ENCODE measurements at places on chromosomes 11 and 22. TPM values are rescaled to one million over a fixed set of nuclear protein-coding genes. Genes with fewer than 3 reads are reported as not detected.

Gene PLAAT2
- 6.0 TPM for total RNA-seq

Gene ACCS
- 17.9 TPM for total RNA-seq

Gene PPP2R1B
- total RNA-seq = 52.3 TPM

Gene STX5
- total RNA-seq = 51.7 TPM

Gene TPBGL
- 0.31 TPM for total RNA-seq

Gene SCGB2A2
- not detected for total RNA-seq

Gene P2RX6
- 0.71 TPM for total RNA-seq

Gene OR51B5
- total RNA-seq = not detected

Gene OR4P4
- total RNA-seq = not detected

Gene TMEM134
- 41.7 TPM for total RNA-seq

Gene CHRM1
- total RNA-seq = 0.29 TPM

Gene RBMXL2
- total RNA-seq = not detected

DNA sequence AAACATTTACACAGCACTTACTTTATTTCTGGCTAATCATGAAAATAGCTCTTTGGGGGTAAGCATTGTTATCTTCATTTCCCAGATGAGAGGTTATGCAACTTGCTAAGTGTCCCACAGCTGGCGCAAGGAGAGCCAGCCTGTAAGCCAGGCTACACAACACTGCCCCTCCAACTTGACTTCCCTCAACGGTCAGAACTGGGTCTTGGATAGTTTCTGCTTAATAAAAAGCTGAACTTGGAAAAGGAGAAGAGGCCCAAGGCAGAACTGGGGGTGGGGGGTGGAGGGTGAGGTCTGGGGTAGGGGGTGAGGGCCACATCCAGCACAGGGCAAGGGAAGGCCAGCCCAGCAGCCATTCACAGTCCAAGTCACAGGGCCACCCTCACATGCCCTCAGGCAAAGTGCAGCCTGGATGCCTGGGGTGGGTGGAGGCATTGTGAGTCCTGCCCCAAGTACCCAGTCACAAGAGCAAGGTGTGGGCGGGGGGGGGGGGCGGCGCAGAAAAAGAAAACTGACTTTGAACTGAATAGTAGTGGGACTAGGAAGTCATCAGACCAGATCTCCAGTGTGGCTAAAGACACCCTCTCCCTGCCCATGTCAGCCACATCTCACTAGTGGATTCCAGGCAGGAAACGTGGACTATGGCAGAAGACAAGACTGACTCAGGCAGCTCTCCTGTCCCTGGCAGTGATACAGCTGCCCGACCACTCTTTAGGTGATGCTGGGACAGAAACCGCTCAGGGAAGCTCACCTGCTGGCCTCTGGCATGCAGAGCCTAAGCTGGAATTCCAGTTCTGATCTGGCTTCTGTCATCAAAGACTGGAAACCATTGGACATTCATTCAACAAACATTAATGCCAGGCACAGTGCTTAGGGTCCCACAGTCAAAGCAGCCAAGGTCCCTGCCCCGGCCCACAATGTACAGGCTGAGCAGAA lies 52.4 kb downstream of the PACSIN2 start:
- DNase-seq = no peak
- peak overlapping the region; percentile 50 for H3K4me3 ChIP-seq
- peaks cover 71% of the 10 kb centered on the region for H3K4me1 ChIP-seq
- H3K27me3 ChIP-seq = no peaks in the 10 kb centered on the region

GRCh38 chr11:17563231-17563646 lies 16.2 kb downstream of the OTOG start:
- H3K4me3 ChIP-seq = no peak overlapping the region
- no peak overlapping the region for H3K27ac ChIP-seq
- peaks cover 15% of the 10 kb centered on the region for H3K27me3 ChIP-seq
- peak; percentile 53 for DNase-seq
- H3K36me3 ChIP-seq = no peaks in the 10 kb centered on the region
- H3K4me1 ChIP-seq = peaks cover 5% of the 10 kb centered on the region

GRCh38 chr11:60951904-60952741 lies at the start of gene SLC15A3:
TSS of gene SLC15A3 (minus strand) at chr11:60952176. CDS start at chr11:60951551, 625 bp downstream.
- H3K4me3 ChIP-seq = peak within 1 kb of the TSS; percentile 42
- no peak for DNase-seq
- H3K27me3 ChIP-seq = peaks cover 44% of the 10 kb centered on the region

GRCh38 chr11:331358-332060 lies 10.8 kb upstream of the IFITM3 start:
- H3K27ac ChIP-seq = no peak overlapping the region
- H3K36me3 ChIP-seq = no peaks in the 10 kb centered on the region
- DNase-seq = no peak
- H3K4me1 ChIP-seq = peaks cover 41% of the 10 kb centered on the region
- no peaks in the 10 kb centered on the region for H3K27me3 ChIP-seq

DNA sequence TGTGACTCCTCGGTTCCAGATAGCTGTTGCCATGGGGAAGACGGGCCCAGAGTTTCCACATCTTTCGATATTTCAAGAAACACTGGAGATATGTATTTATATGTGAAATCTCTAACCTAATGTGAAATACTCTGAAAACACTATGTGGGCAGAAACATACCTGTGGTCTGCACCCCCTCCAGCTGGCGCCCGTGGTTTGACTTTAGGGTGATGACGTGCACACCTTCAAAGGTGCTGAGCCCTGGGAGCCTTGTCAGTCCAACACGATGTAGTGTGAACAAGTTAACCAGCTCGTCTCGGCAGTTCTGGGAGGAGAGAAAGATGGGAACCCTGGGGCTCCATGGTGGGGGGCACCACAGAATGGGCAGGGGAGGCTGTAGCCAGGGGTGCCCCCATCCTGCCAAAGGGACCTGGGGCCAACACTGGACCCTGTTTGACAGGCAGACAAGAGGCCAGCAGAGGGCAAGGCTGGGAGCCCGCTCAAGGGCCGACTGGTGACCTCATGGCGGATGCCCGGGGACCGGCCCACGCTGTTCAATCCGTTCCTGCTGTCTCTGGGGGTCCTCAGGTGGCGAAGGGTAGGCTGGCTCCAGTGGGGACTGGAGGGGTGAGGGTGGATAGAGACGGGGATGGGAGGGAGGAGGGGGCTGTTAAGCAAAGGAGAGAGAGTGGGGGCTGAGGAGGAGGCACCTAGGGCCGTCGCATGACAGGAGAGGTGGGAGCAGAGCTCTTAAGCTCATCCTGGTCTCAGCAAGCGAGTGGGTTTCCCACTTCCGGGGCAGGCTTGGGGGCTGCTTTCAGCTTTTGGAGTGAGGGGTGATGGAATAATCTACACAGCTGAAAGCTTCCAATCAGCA lies 43.8 kb downstream of the TRIOBP start:
- no peak for DNase-seq
- H3K4me3 ChIP-seq = peak overlapping the region; percentile 52
- H3K4me1 ChIP-seq = peaks cover 35% of the 10 kb centered on the region
- peak overlapping the region; percentile 62 for H3K27ac ChIP-seq
- H3K36me3 ChIP-seq = peaks cover 8% of the 10 kb centered on the region

DNA sequence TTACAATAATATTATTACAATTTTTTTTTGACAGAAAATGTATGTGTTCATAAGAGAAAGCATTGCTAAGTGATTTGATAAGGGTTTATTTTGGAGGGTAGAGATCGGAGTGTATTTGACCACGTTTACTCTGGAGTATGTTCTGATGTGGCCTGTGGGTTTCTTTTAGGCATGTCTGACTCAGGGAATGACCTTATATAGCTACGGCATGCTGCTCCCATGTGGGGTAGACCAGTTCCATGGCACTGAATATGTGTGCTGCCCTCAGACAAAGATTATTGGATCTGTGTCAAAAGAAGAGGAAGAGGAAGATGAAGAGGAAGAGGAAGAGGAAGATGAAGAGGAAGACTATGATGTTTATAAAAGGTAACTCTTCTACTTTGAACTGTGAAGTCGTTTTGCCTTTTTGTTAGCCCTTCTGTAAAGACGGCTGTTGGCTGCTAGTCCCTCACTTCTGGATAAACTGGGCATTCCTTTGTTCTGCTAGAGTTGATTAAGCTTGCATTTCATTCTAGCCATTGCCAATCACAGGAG lies 38.1 kb upstream of the ST14 start:
- peaks cover 43% of the 10 kb centered on the region for H3K36me3 ChIP-seq
- H3K27me3 ChIP-seq = no peaks in the 10 kb centered on the region
- H3K4me1 ChIP-seq = peaks cover 10% of the 10 kb centered on the region

- DNase-seq = no peak
- H3K4me1 ChIP-seq = peaks cover 4% of the 10 kb centered on the region
- H3K36me3 ChIP-seq = no peaks in the 10 kb centered on the region
- H3K4me3 ChIP-seq = no peak overlapping the region
- H3K27me3 ChIP-seq = peaks cover 15% of the 10 kb centered on the region
- H3K27ac ChIP-seq = no peak overlapping the region
Measured at GRCh38 chr11:73263640-73264039, 8.5 kb upstream of the P2RY6 start.

GRCh38 chr11:46305295-46305694 lies 27.8 kb downstream of the CREB3L1 start:
- no peak overlapping the region for H3K4me3 ChIP-seq
- H3K4me1 ChIP-seq = peaks cover 19% of the 10 kb centered on the region
- no peaks in the 10 kb centered on the region for H3K27me3 ChIP-seq
- no peaks in the 10 kb centered on the region for H3K36me3 ChIP-seq
- no peak overlapping the region for H3K27ac ChIP-seq

GRCh38 chr22:42780070-42780540 lies 59.4 kb upstream of the A4GALT start:
- H3K27ac ChIP-seq = no peak overlapping the region
- DNase-seq = no peak
- no peaks in the 10 kb centered on the region for H3K4me1 ChIP-seq

- no peak overlapping the region for H3K27ac ChIP-seq
- H3K27me3 ChIP-seq = no peaks in the 10 kb centered on the region
- H3K4me1 ChIP-seq = peaks cover 5% of the 10 kb centered on the region
- no peak for DNase-seq
Measured at GRCh38 chr11:87232320-87232719, 194.6 kb downstream of the TMEM135 start.

GRCh38 chr11:33262011-33262645 lies 4.9 kb downstream of the HIPK3 start:
- H3K27ac ChIP-seq = peak overlapping the region; percentile 39
- H3K27me3 ChIP-seq = no peaks in the 10 kb centered on the region
- H3K4me1 ChIP-seq = peaks cover 26% of the 10 kb centered on the region
- DNase-seq = no peak
- no peaks in the 10 kb centered on the region for H3K36me3 ChIP-seq
- peak overlapping the region; percentile 19 for H3K4me3 ChIP-seq

DNA sequence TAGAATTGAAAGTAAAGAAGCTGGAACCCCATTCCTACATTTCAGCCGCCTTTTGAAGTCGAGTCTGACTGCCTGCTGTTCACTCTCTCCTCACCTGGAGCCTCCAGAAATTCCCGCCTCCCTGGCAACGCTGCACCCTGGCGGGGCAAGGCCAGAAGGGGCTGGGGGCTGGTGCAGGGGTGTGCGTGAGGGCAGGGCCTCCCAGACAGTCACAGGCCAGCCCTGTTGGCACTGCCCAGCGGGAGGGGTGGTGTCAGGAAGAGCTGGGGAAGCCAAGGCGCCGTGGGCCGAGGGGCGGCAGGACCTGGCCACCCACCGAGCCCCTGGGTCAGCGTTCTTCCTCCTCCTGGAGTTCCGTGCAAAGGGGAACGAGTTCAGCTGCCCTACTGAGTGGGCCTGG lies 123.2 kb downstream of the KCNQ1OT1 start:
- no peak for DNase-seq
- no peaks in the 10 kb centered on the region for H3K27me3 ChIP-seq
- no peak overlapping the region for H3K4me3 ChIP-seq
- H3K4me1 ChIP-seq = no peaks in the 10 kb centered on the region
- H3K27ac ChIP-seq = no peak overlapping the region

DNA sequence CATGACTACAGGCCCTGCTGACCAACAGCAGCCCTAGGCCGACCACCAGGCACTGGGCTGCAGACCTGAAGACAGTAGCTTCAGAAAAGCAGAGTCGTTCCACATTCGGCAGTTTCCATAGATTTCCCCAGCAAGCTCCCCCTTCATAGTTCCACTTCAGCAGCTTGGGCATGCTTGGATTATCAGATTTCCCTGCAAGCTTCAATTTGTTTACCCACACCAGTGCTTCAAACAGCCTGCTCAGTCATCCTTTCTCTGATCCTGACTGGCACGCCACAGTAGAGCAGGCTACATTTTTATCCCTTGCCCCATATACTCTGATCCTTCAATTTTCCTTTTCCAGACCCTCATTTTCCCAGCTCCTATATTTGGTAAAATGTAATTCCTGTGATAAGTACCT lies 51.1 kb upstream of the CFAP300 start:
- H3K27me3 ChIP-seq = no peaks in the 10 kb centered on the region
- peaks cover 6% of the 10 kb centered on the region for H3K4me1 ChIP-seq
- H3K4me3 ChIP-seq = no peak overlapping the region
- no peak overlapping the region for H3K27ac ChIP-seq

DNA sequence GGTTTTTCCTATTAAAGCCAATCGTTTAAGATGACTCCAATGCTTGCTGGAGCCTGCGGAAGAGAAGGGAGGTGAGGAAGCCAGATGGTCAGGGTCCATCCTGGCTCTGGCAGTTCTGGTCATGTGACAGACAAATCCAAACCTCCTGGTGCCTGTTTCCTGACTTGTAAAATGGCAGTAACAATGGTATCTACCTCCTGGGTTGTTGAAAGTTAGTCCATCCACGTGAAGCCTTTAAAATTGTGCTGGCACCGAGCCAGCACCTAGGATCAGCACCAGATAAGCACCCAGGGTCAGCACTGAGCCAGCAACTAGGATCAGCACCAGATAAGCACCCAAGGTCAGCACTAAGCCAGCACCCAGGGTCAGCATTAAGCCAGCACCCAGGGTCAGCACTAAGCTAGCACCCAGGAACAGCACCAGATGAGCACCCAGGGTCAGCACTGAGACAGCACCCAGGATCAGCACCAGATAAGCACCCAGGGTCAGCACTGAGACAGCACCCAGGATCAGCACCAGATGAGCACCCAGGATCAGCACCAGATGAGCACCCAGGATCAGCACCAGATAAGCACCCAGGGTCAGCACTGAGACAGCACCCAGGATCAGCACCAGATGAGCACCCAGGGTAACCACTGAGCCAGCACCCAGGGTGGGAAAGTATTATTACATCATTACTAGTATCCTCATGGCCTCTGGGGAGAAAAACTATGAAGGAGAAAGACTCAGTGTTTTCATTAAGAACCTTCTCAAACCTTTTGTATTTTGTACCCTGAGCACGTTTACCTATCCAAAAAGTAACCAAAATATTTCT lies 17.2 kb downstream of the KIAA0930 start:
- H3K27ac ChIP-seq = no peak overlapping the region
- peaks cover 48% of the 10 kb centered on the region for H3K4me1 ChIP-seq
- no peak overlapping the region for H3K4me3 ChIP-seq

- H3K4me3 ChIP-seq = no peak overlapping the region
- H3K36me3 ChIP-seq = no peaks in the 10 kb centered on the region
- peaks cover 25% of the 10 kb centered on the region for H3K27me3 ChIP-seq
- no peak overlapping the region for H3K27ac ChIP-seq
- no peak for DNase-seq
Measured at GRCh38 chr11:45396394-45396793, 110.3 kb upstream of the SYT13 start.

- no peak overlapping the region for H3K4me3 ChIP-seq
- H3K4me1 ChIP-seq = peaks cover 54% of the 10 kb centered on the region
- no peaks in the 10 kb centered on the region for H3K27me3 ChIP-seq
- H3K36me3 ChIP-seq = no peaks in the 10 kb centered on the region
Measured at GRCh38 chr22:36194971-36195370, 6.6 kb downstream of the APOL4 start.

Data from type B pancreatic cell (in vitro differentiated cells).